H54 (cell line): ENCODE measurements at places on chromosomes 5 and 9.

DNA sequence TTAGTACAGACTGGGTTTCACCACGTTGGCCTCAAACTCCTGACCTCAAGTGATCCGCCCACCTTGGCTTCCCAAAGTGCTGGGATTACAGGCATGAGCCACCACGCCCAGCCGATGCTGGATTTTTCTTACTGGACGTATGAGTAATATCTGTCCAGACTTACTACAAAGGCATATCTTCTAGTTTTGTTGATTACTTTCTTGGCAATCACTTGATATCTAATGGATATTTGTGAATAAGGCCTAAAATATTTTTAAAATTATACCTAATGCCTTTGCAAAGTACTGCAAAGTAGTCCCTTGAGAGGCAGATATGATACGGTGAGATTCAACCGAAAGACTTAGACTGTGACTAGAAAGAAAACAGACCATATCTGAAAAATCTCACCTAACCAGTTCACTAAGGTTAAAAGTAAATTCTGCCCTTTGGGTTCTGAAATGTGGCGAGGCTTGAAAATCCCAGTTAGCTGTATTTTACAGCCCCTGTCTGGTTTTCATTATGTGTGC, 152.1 kb downstream of the GNAQ start:
- no peak for DNase-seq

GRCh38 chr5:63500242-63500641, 462.0 kb downstream of the HTR1A start:
- DNase-seq: no peak

DNA sequence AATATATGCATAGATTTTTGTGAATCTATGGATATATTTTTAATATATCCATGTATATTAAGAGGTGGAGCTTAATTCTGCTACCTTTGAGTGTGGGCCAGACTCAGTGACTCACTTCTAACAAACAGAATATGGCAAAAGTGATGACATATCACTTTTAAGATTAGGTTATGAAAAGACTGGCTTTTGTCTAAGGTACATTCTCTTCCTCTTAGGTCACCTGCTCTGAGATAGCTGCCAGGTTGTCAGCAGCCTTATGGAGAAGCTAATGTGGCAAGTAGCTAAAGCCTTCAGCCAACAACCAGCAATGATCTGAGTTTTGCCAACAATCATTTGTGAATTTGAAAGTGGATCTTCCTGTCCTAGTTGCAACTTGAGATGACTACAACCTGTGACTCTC, 83.8 kb downstream of the ANKRD31 start:
- DNase-seq: no peak

- no peak for DNase-seq
Measured at GRCh38 chr5:141504216-141504615, 15.3 kb downstream of the PCDHGC5 start.

DNA sequence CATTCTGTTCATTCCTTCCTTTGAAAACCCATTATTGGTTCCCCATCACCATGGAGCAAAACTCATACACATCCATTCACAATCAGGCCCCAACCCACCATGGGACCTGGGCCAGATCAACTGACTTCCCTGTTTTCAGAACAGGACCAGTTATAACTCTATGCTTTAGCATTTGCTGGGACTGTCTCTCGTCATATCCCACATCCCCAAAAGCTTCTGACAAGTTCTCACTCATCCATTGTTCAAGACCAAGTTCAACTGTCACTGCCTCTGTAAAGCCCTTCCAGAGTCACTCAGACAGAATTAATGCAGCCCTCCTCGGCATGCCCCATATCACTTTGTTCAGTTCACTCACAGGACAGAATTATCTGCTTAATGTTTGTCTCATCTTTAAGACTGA, 4.0 kb downstream of the FAM169A start:
- no peak for DNase-seq

GRCh38 chr9:38017149-38017884, 51.7 kb downstream of the SHB start:
- peak; percentile 22 for DNase-seq

DNA sequence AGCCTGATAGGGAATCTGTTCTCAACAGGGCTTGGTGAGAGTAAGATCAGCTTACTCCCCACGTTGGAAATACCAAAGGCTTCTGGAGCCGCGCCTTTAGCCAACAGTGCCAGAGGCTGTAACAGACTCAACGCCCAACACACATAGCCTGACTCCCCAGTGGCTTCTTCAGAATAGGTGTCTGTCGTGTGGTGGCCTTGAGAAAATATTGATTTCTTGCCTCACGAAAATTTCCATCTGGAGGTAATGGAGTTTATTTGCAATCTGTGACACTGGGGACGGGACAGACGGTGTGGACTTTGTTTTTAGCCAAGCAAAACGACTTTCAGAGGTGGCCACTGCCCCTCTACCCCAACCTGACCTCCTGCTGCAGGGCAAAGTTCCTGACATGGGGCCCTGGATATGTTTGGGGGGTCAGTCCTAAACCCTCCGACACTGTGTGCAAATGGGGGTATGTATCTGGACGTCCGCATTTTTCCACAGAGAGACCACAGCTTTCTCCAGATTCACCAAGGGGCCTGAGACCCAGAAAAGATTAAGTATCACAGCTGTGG, 189.3 kb downstream of the CDK5RAP2 start:
- DNase-seq: no peak

DNA sequence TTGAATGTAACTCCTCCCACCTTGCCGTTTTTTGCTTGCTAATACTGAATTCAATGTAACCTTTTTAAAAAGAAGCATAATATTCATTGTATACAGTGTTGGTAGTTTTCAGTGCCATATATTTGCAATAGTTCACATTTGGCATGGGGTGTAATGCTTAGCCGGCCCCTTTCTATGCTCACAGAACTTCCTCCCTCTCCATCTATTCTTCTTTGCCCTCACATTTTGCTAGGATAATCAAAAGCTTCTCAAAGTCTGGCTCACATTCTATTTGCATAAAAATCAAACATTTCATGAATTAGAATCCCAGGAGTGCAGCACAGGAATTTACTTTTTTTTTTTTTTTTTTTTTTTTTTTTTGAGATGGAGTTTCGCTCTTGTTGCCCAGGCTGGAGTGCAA, 226.3 kb upstream of the MPDZ start:
- no peak for DNase-seq

GRCh38 chr9:72871685-72872084, 81.2 kb downstream of the ALDH1A1 start:
- no peak for DNase-seq

DNA sequence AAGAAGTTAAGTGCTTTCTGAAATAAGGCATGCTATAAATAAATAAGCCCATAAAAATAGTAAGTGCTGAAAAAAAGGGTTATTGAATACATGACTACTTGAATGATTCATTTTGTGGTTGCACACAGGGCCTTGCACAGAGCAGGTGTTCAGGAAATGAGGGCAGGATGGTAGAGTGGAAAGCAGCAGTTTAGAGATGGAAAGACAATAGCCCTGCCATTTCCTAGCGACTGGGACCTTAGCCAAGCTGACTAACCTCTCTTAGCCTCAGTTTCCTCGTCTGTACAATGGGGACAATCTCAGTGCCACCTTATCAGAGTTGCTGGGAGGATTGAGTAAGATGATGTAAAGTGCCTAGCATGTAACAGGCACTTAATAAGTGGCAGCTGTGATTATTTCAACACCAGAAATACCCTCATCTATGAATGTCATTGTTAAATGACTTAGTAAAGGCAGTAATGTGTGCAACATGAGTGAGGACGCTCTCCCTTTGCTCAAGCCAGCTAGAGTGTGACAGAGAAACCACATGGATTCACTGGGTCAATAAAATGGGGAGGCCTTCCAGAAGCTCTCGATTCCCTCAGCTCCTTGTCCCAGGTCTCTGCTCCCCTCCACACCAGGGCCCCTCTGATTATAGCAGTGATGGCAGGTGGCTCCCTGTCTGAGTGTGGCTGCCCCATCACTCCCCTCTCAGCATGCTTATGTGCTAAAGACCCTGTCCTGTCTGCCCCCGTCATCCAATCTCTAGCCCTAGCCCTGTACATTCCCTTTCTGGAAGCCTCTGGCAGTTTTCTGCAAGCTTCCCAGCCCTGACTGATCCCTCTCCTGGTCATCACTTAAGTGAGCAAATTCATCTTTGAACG, 16.0 kb upstream of the PHF19 start:
- peak; percentile 100 for DNase-seq

- peak; percentile 31 for DNase-seq
Measured at GRCh38 chr9:85900504-85901201, 40.3 kb upstream of the NAA35 start.

DNA sequence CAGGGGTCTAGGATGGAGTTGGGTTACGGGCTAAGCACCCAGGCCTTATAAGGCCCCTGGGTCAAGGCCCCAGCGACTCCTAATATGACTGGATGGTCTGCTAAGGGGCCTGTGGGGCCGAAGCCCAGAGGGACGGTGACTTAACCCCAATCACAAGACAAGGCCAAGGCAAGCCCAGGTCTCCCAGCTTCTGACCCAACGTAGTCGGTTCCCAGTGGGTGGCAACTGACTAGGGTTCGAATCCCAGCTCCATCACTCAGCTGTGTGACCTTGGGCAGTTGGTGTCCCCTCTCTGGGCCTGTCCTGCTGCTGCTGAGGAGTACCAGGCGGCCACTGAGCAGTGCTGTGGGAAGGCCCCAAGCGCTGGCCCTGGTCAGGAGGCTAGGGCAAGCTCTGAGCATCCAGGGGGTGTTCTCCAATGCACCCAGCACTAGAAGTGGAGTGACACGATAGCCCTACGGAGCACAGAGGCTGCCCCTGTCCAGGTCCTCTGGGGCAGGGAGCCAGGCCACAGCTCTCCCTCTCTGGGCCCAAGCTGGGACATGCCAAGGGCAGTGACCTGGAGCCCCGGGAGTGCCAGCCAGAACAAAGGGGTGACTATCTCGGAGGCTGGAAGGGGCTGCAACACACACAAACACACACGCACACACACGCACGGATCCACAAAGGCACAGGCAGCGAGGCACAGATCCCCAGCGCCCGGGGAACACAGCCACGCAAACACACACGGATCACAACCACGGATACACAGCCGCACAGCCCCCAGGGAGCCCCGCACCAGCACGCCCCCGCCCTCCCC, 512 bp downstream of the AK1 start:
- peak; percentile 58 for DNase-seq

- peak; percentile 4 for DNase-seq
Measured at GRCh38 chr5:87829217-87829551, 416.5 kb upstream of the CCNH start.

DNA sequence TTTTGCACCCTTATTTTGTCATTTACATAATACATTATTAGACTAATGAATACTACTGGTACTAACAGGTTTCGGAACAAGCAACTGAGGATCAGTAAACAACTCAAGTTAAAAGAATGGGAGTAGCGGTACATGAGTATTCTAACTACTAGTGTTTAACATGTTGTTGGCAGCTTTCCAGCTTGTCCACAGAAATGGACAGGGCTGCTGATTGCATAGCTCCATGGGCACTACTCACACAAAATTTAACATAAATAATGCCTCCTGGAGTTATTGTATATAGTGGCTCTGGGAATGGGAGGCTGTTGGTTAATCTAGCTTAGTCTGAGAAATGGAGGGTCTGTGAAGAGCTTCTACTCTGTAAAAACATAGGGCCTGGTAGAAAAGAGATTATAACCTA, 6.7 kb downstream of the NCBP1 start:
- no peak for DNase-seq

GRCh38 chr5:6711409-6712141, 1.7 kb upstream of the TENT4A start:
- DNase-seq: no peak

DNA sequence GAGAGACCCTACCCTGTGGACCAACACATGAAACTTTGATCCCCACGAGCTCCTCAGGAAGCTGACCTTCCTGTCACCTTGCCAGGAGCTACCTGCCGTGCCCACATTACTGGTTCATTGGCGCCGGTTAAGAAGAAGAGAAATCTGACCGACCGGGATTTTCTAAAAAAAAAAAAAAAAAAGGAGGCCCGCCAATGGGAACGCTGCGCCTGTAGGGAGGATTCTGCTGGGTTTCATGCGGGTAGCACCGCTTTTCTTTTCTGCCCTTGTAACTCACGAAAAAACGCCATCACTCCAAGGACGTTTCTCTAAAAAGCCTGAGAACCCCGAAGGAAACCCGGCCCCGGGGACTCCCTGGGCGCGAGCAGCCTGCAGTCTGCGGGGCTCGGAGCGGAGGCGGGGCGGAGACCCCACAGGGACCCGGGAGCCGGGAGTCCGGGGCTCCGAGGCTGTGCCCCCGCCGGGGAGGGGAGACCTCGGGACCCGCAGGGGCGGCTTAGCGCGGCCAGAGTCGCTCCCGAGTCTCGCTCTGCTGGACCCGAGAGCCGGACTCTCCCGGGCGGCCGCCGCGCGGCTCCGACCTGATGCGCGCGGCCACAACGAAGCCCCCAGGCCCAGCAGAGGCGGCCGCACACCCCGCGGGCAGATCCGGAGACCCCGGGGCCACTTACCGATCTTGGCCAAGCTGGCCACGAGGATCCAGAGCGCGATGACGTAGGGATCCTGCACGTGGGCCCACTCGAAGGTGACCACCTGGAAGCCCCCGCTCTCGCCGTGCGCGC, 617 bp downstream of the SLC9A3 start:
- DNase-seq: no peak

DNA sequence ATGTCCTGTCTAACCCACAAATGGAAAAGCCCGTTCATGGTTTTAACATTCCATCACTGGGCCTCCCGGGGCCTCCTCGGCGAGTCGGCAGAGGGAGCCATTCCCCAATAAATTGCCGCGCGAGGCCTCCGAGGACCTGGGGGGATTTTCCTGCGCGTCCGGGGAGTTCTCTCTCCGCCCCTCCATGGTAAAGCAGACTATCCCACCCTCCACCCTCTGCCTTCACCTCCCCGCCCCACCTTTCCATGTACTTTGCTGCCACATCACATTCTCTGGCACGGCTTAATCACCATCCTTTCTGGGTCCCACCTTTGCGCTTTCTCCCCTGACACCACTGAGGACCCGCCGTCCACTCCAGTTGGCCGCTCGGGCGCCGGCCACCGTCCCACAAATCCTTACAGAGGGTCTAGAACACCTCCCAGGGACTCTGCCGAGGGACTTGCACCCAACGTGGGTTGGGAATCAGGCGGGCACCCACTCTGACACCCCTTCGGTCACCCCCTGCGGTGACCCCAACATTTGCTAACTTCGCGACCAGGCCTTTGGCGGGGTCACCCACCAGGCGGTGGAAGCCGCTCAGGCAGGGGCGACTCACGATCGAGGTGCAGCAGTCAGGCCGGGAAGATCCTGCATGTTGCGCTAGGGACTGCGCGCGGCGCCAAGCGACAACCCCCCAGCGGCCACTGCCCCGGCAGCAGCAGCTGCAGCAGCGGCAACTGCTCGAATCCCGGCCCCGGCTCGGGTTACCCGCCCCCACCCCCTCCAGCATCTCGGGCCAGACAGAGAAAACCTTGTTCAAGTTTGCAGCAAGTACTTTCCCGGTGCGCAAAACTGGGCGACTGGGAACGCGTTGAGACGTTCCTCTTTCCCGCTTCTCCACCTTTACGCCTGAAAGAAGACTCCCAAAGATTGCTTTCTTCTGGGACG, at the start of gene MEGF10:
MEGF10 (plus strand) TSS at position 778 of the 927 bp plus-strand sequence. CDS start 40,513 bp downstream, outside the sequence.
- peak; percentile 35 for DNase-seq

- DNase-seq: no peak
Measured at GRCh38 chr9:6965566-6965965, 207.8 kb downstream of the KDM4C start.
